GM04504 (cell line): ENCODE measurements at places on chromosomes 1 and 21.

- DNase-seq = no peak
Measured at GRCh38 chr1:16321176-16321867, 31.0 kb downstream of the FBXO42 start.

- DNase-seq = no peak
Measured at GRCh38 chr1:60510162-60510561, 436.6 kb upstream of the C1orf87 start.

DNA sequence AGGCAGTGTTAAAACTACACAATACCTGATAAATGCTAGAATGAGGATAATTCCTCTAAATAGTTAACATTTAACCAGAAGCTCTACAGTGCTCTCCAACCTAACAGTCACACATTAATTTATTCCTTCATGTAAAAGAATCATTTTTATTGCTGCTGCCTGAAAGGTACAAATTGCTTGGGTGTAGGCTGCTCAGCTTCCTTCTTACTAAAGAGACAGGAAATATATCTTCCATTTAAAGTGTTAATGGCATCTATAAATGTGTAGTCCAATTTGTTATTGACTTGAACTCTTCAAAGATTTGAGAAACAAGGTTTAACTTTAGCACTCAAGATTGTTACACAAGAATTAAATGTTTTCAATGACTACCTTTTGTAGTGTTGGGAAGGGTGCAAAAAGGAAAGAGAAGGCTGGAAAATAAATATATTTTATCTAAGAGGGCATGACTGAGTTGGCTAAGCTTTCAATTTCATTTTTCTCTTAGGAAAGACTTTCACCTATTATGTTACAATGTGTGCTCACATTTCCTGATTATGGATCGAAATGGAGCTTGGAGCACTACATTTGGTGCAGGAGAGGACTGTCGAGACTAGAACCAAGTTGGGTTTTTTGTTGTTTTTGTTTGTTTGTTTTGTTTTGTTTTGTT, 105.5 kb upstream of the CACYBP start:
- DNase-seq = no peak

DNA sequence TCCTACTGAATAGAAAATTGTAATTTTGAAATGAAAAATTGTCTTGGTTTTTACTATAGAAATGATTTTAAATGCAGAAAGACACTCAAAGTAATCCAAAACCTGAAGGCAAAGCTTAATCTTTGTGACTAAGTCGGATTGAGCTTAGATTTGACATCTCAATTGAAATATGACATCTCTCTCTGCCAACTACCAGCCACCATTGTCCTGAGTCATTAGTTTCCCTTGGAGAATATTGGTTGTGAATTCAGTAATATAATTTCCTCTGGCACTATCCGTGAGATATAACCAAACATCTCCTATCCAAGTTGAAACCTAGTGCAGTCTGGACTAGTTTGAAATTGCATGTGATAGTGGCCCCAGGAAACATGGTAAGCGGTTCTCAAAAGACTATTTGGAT, 37.1 kb downstream of the PLA2G4A start:
- DNase-seq = no peak

DNA sequence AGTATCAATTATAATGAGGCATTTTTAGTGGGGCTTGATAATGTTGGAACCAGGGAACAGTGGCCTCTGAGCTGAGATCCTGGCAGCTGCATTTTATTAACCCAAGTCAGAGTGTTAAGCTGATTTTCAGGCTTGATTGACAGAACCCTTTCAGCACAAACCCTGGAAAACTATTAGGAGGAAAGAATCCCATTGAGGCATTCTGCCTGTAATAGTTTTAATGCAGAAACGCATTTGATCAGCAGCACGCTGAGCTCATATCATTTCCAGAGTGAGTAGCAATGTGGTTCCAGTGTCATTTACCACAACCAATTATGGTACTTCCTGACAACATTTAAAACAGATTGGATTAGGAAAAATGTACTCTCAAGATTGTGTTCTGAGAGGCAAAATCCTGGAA, 78.3 kb upstream of the BARHL2 start:
- no peak for DNase-seq

- no peak for DNase-seq
Measured at GRCh38 chr1:154773551-154773950, 96.5 kb downstream of the KCNN3 start.

- DNase-seq = no peak
Measured at GRCh38 chr1:66267201-66267940, 266.6 kb upstream of the SGIP1 start.

DNA sequence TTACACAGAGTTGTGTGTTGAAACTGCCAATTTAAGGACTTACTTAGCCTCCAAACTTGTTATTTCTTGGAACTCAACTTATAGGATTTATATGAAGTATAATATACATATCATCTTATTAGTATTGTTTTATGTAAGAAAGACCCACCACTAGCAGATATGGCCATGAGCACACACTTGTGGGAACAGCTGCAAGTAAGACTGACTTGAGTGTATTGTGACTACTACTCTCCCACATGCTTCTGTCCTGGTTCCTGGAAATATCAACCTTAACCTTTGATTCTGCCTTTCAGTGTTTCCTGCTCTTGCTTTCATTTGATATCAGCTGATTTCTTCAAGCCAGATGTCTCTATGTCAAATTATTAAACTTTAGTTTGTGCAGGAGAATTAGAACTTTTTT, 175.3 kb downstream of the MAGI3 start:
- DNase-seq = no peak

GRCh38 chr1:212606395-212607205, 2.0 kb upstream of the ATF3 start:
- DNase-seq = no peak

GRCh38 chr1:29515170-29515955, 279.0 kb downstream of the PTPRU start:
- no peak for DNase-seq

GRCh38 chr1:178126741-178127185, 32.9 kb downstream of the RASAL2 start:
- DNase-seq = peak; percentile 66

- no peak for DNase-seq
Measured at GRCh38 chr1:147762233-147763024, 2.0 kb upstream of the GJA5 start.

DNA sequence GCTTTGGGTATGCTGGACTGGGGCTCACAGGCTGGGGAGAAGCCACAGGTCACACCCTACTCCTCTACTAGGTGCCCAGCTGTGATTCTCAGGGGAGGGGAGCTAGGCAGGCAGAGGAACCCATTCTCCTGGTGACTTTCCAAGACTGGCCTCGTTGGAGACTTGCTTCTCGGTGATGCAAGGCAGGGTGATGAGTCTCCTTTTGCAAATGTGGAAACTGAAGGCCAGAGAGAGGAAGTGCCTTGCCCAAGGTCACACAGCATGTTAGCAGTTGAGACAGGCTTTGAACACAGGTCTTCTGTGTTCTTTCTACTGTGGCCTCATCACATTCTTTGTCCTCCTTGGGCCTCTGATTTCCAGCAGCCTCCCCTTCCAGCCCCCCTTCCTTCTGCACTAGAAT, 20.5 kb upstream of the C1QA start:
- no peak for DNase-seq

GRCh38 chr1:78005755-78006154, 1.0 kb downstream of the DNAJB4 start:
- peak; percentile 67 for DNase-seq

DNA sequence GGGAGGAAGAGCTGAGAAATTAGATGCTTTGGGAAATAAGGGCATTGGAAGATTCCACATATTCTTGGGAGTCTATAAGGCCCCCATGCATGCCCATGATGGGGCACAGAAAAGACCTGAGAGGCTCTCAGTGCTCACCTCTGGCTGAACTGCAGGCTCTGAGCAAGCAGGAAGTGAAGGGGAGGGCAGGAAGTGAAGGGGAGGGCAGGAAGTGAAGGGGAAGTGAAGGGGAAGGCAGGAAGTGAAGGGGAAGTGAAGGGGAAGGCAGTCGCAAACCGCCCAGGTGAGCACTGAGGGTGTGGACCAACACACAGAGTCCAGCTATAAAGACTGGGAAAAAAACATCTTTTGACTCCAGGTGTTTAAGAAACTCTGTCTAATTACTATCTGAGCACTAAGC, 3.5 kb downstream of the KRTAP10-9 start:
- no peak for DNase-seq

DNA sequence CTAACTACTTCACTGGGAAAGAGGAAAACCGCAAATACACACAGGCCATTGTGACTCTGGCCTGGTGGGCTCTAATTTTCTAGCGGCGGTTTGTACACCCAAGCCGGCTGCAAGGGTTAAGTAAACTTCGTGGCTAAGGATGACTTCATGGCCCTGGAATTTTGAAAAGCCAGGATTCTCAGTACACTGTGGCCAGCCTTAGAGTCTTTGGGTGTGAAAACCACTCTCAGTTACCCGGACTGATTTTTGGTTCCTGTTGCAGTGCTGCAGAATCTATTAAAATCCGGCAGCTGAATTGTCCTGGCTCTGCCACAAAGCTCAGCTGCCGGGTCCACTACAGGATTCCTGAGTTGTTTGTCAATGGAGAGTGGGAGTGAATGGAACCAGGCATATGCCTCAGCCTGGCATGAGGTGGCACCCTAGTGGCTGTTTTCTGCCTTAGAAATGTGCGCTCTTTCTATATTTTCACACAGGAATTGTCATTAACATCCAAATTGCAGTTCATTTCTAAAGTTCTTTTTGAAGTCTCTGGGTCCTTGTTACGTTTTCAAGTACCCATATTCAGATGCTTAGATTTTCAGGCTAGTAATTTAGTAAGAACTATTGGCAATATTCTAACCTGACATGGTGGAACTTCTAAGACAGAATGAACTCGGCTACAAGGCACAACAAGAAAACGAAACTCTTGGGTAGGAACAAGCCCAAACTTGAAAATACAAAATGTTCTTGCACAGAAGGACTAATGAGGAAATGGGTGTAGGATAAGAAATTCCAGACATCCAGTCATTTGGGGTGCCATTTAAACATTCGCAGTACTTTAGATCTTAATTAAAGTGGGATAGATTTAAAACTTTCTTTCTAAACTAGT, 255.9 kb downstream of the NFIA start:
- DNase-seq = peak; percentile 62
